ENCODE measurements at places on chromosomes 12 and 14.

DNA sequence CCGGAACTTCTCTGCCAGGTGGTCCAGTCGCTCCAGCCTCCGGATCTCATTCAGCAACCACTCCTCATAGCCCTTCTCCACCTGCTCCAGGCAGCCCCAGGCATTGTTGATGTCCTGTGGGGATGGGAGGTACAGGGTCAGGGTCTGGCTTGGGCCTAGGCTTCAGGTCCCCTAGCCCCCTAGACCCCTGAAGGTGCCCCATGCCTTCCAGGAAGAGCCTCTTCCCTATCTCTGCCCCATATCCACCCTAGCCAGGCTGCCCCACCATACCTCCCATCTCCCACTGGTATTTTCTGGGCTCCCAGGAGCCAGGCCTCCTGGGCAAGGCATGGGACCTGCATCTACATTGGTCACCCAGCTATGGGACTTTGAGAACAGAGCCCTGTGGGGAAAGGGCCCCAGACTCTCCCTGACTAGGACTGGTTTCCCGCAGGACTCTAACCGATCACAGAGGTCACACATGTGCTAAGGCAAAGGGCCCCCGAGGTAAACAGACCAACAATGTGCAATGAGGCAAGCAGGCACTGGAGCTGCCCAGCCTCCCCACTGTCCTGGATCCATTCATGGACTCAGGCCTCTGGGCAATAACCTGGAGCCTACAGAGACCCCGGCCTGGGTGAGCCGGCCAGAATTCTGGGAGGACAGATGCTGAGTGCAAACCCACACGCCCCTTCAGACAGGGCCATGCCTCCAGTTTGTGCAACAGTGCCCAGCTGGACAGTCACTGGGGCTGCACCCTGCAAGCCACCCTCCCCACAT lies 88.8 kb downstream of the ACTN1 start:
- DNase-seq, result no peak

DNA sequence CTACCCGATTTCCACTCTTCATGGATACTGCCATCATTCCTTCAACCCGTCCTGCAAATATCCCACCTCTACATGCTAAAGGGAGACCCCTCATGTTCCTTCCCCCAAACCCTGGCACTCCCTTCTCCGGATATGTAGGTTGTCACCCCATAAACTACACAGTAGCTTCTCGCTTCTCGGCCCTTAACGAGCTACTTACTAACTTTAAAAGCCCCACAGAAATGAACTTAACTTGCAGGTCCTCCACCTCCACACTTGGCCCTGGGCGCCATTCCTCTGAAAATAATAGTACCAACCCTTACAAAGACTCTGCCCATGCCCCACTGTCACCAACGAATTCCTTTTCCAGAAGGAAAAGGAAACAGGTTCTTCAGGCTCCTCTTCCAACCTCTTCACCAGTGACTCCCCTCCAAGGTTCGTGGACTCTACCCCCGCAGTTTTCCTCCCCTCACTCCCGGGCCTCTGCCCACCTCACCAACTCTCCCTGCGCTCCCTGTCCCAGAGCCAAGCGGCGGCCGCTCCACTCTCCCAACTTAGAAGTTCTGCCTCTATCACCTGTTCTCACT lies 1.2 kb downstream of the SPPL3 start:
- DNase-seq, result no peak

DNA sequence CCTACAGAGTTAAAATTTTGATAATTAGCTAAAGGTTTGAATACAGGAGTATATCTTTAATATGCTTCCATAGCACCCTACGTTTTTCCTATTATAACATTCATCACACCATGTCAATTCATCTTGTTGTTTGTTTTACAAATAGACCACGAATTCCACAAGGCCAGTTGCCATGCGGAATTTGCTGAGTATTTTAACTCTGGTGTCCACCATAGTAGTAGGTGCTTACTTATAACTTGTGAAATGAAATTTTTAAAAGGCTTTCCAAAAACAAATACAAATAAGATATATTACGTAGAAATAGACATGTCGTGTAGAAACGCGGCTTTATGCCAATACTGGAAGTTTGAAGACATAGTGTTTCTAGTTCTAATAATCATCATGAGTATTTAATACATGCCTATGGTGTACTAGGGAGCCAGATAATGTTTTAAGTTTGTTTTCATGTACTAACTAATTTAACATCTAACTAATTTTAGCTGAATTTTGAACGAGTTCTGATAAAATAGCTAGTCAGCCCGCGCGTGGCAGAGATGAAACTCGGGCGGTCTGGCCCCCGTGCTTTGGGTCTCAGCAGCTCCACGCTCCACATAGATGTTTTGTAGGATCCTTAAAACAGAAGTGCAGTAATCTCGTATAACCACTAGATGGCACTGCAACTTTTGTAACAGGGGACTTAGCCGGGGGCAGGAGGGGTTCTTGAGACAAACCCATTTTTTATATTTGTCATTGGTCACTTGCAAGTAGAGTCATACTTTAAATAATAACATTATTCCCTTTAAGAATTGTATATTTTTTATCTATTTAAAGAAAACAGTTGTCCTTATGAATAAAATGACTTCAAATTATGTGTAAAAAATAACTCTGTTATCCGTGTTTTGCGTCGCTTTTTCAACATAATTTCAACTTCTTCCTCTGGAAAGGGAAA lies 10.2 kb downstream of the CD69 start:
- peak; percentile 30 for DNase-seq

DNA sequence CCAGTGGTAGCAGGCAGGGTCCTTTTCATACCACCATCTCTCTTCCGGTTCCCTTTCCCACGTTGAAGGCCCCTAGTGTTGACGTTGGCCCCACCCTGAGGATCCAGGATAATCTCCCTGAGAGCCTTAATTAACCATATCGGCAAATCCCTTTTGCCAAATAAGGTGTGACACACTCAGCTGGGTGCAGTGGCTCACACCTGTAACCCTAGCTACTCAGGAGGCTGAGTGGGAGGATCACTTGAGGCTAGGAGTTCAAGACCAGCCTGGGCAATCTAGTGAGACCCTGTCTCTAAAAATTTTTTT lies 2.8 kb upstream of the TMEM119 start:
- DNase-seq, result no peak

DNA sequence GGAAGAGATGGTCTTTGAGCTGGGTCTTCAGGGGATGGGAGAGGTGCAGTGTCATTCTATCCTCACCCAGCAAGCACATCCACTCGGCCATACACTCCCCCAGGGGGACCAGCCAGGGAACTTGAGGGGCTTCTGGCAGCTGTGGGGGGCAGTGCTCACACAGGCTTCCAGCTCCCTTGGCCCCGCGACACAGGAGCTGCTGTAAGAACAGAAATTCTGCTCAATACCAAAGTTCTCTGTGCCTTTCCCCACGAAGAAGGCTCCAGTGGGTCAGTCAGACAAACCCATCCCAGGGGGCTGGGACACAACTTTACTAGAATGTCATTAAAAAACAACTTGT lies 289.1 kb upstream of the RTL1 start:
- DNase-seq, result no peak

GRCh38 chr12:77907936-77908335 lies 77.2 kb downstream of the NAV3 start:
- no peak for DNase-seq

DNA sequence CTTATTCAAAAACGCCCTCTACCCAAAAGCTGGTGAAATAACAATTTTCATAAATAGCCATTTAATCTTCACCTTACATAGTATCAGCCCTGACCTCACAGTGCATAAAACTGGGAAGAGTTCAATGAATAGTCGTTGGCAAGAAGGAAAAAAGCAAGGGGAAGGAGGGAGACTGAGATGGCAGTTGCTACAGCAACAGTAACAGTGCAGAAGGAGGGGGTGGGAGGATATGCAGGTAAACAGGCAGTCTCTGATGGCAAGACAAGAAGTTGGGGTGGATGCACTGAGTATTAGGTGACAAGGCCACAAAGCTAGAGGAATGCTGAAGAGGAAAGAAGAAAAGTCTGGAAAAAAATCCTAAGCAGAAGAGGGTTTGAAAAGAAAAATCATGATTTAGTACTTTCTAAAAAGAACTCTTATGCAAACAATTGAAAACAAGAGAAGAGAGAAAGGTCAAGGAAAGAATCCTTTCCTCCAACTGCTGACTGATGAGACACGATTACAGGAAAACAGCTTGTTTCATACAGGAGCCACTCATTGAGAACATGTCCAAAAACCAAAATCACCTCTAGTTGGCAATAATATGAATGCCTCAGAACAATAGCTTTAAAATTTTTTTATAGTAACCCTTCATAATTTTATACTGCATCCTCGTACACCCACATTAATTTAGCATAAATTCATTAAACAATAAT lies 56.0 kb downstream of the DCAF5 start:
- no peak for DNase-seq

GRCh38 chr14:69027242-69027913 lies 48.3 kb upstream of the ACTN1 start:
- no peak for DNase-seq

DNA sequence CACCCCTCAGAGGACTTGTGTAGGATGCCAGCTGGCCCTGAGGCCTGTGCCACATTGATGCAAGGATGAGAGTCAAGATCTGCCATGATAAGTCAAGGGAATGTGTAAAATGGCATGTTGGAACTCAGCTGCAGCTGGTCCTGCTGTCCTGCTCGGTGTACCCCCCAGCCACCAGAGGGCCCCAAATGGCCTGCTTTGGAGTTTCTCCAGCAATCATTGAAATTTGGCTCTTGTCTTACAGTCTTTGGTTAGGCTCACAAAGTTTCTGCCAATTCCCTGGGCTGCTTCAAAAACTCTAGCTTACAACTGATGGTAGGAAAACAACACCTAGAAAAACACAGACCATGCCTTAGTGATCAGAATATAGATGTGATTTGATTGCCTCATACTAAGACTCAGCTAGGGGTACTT lies 76.8 kb downstream of the HSD17B6 start:
- peak; percentile 46 for DNase-seq

DNA sequence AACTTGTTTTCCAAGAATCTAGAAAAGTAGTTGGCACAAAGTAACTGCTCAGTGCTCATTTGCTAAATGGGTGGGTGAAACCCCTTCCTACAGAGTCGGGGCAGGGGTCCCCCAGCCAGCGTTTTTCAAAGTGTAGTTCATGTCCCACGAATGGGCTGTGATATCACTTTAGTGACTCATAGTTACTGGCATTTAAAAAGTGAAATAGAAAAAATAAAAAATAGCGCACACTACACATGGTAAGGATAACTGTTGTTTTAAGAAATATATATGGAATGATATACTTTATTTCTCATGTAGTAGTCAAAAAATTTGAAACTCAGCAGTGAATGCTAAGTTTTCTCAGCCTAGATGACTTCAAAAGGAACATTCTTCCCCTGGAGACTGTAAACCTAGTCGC lies 250.4 kb downstream of the CHST11 start:
- DNase-seq, result no peak

GRCh38 chr12:123833830-123834229 lies 71.7 kb downstream of the DNAH10 start:
- no peak for DNase-seq

DNA sequence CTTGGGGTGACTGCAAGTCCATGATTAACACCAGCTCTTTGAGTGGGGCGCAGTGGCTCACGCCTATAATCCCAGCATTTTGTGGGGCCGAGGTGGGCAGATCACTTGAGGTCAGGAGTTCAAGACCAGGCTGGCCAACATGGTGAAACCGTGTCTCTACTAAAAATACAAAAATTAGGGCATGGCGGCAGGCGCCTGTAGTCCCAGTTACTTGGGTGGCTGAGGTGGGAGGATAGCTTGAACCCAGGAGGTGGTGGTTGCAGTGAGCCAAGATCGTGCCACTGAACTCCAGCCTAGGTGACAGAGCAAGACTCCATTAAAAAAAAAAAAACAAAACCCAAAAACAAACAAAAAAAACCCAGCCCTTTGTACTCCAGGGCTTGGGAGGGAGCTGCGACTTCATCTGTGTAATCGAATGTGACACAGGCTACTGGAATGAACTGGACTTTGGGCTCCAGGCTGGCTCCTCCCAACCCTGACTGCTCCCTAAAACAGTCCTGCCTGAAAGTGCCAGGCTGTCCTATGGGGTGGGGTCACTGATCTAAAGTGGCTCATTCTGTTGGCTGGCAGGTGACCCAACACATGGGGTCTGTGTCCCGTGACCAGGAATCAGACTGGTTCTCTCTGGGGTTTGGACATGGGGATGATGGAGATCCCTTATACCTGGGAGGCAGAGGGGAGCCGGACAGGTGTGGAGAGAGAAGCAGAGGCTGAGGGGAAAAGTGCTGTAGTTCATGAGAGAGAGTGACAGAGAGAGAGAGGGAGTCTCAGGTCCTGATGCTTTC lies 9.3 kb upstream of the C12orf43 start:
- DNase-seq, result no peak

DNA sequence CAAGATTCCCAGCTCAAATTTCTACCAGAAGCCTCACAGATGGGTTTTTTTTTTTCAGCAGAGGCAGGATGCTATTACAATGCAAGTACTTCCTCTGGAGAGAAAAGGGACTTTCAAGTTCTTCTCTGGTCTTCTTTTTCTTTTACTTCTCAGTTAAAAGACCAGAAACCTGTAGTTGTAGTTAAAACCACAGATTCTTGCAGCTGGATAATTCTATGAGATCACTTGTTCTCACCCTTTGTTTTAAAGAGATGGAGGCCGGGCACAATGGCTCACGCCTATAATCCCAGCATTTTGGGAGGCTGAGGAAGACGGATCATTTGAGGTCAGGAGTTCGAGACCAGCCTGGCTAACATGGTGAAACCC lies 47.6 kb upstream of the OVCH1 start:
- DNase-seq, result no peak

GRCh38 chr12:109597795-109598427 lies 24.3 kb downstream of the MVK start:
- peak; percentile 92 for DNase-seq

DNA sequence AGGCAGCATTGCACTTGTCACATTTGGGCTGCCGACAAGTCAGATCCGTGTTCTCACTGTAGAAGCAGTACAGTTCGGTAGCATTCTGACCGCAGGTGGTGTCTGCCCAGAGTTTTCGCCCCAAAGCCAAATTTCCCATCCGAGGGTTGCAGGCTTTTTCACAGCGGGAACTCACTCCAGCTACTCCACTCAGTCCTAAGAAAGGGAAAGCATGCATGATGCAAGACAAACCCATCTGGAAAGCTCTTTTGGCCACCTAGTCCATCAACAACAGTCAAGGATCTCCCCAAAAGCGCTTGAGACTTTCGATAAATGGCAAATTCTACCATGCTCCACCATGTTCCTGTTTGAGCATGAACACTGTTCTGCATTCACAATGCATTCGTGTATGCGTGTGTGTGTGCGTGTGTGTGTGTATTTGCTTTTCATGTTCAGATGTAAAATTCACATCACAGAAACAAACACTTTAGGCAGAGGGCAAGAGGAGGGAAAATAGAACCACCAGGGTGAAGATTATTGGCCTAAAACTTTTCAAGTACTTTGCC lies 3.2 kb downstream of the NTN4 start:
- no peak for DNase-seq
